Stromal cell of bone marrow (primary cell): ENCODE measurements at places on chromosomes 2 and 18.

DNA sequence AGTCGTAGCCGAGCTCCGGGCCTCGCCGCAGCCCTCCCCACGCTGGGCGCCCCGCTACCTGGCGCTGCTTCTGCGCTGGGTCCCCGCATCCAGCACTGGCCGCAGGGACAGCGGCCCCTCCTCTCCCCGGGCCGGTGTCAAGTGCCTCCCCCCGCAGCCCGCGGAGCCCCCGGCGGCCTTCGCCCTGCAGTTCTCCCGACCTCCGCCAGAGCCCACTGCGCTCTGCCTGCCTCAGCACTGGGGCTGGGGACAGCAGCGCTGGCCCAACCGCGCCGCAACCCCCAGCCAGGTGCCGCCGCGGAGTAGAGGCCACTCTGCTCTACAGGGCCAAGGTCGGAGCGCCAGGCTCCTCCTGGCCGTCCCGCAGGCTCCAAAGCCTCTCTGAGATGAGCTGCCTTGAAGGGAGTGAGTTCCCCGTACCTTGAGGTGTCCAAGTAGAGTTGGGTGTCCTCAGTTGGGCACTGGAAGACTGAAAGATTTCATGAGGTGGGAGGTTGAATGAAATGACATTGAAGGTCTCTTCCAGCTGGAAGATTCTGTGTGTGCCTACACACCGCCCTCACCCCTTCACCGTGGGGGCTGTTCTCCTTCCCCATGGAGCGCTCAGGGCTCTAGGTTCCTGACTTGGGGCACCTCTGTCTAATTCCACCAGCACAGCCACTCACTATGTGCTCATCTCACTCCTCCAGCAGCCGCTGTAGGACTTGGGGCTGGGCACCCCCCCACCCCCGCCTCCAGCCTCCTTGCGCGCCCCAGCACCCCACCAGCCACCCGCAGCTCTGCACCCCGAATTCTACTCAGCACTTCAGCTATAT is 854 bp upstream of the DNMT3A start:
- DNase-seq = peak; percentile 52

- DNase-seq = no peak
These were observed 223.2 kb downstream of the ANAPC1 start for GRCh38 chr2:111660811-111661210.

- DNase-seq = no peak
These were observed 446.4 kb downstream of the EPHA4 start for GRCh38 chr2:221125691-221126090.

DNA sequence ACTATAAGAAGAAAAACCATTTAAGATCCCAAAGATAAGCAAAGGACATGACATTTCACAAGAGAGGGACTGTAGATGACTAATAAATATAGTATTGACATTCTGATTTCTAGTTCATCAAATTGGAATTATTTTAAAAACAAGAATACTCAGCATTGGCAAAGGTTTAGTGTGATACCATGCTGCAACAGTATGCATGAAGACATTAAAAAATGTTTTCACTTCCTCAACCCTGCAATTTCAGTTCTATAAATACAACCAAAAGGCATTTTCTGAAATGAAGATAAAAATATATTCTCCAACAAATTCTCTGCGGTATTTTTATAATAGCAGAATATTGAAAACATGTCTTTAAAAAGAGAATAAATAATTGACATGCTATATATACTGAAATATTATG is 2.1 kb downstream of the C2orf81 start:
- no peak for DNase-seq
